AML-193 (cell line): ENCODE measurements at places on chromosomes 3 and 15.

- DNase-seq = no peak
These were observed 108.4 kb downstream of the WNT7A start for GRCh38 chr3:13771496-13771895.

DNA sequence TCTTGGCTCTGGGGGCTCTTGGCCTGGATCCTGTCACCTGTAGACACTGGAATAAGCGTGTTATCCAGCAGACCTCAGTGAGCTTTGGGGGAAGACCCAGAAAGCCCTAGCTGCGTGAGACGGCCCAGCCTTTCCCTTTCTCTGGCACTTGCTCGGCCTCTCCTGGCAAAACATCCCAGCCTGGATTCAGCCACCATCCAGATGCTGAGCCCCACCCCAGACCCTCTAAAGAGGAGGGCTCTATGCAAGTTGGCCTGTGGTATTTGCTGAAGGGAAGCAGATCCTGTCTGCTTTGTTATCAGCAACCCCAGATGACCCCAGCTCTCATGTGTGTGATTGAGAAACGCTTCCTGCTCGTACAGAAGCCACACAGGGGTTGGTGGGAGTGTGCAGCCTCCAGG is 267.2 kb downstream of the FAM43A start:
- no peak for DNase-seq

DNA sequence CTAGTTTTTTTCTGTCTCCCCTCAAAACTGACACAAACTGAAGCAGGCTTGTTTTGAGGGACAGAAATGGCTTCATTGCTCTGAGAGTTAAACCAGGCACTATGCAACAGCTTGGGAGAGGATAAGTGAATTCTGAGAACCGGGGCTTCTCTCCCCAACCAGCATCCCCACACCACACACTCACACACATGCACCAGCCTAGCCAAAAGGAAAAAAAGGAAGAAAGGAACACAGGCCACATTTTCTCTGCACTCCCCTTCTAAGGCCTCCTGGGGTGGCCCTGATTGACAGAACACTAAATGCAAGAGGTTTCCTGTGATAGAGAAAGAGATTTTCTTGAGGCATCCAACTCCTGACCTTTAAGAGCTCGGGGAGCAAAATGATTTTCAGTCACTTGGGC is 177.5 kb downstream of the TLE3 start:
- no peak for DNase-seq

- peak; percentile 98 for DNase-seq
These were observed 104.9 kb downstream of the TPRG1 start for GRCh38 chr3:189276444-189277219.

DNA sequence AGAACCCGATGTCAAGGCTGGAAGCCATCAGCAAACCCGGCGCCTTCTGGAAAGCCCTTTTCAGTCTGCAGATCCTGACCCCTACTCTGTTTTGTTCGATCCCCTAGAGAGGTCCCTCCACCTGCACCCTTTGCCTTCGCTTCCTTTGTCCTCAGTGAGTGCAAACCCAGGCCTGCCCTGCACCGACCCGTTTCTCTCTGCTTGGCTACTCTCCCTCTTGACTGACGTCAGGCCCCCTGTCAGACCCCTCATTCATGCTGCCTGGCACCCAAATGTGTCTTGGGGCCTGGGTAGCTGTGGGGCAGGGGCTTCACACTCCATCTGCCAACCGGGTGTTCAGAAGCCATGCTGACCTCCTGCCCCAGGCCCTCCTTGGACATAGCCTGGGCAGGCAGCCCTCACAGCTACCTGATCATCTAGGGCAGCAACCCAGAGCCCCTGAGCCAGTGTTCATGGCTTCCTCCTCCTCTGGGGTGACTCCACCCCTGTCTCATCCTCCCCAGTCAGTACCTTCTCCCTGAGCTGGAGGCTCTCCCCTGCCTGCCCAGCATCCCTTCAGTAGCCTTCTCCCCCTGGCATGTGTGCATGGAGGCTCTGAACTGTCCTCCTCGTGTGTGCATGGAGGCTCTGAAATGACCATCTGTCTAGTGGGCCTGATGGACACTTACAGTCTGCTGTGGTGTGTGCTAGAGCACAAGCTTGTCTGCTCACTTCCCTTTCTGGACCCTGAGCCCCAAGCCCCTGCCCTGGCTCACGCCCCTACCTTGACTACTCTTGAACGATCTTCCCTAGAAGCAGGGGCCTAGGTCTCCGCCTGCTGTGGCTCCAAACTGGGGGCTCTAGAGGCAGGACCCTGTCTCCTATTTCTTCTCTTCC is 69.4 kb downstream of the EXOG start:
- no peak for DNase-seq

GRCh38 chr15:83088876-83089275 is 18.6 kb upstream of the TM6SF1 start:
- DNase-seq = no peak

GRCh38 chr3:146380046-146380445 is 89.3 kb downstream of the PLSCR2 start:
- DNase-seq = no peak

GRCh38 chr3:86410587-86410986 is 580.4 kb downstream of the VGLL3 start:
- DNase-seq = no peak

DNA sequence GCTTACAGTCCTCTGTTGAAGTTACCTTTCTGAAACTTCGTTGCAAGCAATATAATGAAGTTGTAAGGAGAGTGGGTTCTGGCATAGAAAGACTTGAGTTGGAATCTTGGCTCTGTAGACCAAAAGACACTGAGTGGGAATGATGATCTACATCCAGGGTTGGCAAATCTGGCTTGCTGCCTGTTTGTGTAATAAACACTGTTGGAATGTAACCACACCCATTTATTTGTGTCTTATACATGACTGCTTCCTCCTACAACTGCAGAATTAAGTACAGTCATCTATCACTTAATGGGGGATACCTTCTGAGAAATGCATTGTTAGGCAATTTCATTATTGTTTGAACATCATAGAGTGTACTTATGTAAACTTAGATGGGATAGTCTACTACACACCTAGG is 178.4 kb upstream of the SUCLG2 start:
- DNase-seq = no peak

DNA sequence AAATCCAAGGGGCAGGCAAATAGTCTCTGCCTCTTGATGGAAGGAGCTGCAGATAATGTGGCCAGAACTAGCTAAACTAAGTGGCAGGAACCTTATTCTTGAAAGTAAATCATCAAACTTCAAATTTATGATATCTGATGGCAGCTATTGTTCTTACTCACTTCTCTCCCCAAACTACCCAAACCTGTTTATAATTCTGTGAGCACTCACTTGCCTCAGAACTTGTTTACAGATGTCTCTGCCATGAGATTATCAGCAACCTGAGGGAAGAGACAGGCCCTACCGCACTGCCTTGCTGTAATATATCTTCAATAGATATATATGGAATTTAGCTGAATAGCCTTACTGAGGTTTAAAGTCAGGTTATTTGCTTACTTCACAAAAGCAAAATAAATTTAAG is 2.2 kb upstream of the B3GALNT1 start:
- no peak for DNase-seq

DNA sequence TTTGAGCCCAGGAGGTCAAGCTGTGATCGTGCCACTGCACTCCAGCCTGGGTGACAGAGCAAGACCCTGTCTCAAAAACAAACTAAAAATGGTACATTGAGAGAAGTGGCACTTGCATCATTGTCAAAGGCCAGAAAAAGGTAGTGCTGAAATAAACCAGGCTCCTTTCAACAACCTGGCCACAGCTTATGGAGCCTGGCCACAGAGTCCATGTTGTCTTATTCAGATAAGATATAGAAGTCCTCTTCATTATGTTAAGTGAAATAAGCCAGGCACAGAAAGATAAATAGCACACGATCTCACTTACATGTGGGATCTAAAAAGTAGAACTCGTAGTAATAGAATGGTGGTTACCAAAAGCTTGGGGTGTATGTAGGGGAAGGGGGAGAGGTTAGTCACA is 34.8 kb downstream of the EMC4 start:
- no peak for DNase-seq

GRCh38 chr3:65955792-65956477 is 82.8 kb downstream of the MAGI1 start:
- no peak for DNase-seq

- no peak for DNase-seq
These were observed 249.9 kb upstream of the CTDSPL start for GRCh38 chr3:37611771-37612170.

DNA sequence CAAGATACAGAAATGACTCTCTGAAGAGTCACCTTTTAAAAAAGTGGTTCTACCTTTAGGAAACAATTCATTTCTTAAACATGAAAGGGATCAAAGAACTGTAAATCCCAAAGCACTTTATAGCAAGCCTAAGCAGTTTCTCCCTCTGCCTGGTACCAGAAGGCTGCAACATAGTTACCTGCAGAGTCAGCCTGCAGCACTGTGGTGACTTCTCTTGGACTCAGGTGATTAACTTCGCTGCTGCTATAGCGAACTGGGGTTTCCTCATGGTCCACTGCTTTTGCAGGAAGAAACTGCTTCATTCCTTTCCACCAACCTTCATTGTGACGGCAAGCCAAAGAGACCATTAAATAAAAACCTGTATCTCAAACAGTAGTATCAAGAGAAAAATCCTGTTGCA is 37.3 kb downstream of the ST3GAL6 start:
- no peak for DNase-seq

- DNase-seq = no peak
These were observed 225.4 kb downstream of the CTNNB1 start for GRCh38 chr3:41424543-41425300.

GRCh38 chr3:153744889-153745288 is 376.3 kb upstream of the ARHGEF26 start:
- DNase-seq = no peak

DNA sequence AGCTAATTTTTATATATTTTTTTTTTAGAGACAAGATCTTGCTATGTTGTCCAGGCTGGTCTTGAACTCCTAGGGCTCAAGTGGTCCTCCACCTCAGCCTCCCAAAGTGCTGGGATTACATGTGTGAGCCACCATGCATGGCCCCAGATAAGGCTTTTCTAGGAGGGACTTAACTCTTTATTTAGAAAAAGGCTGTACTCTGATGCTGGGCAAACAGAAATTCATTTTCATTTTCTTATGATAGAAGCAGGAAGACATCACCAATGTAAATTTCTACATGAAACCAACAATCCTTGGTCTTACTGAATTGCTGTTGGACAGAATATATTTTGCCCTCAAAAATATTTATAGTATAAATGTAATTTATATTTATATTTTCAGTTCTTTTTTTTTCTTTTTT is 9.6 kb downstream of the NIPA1 start:
- no peak for DNase-seq

DNA sequence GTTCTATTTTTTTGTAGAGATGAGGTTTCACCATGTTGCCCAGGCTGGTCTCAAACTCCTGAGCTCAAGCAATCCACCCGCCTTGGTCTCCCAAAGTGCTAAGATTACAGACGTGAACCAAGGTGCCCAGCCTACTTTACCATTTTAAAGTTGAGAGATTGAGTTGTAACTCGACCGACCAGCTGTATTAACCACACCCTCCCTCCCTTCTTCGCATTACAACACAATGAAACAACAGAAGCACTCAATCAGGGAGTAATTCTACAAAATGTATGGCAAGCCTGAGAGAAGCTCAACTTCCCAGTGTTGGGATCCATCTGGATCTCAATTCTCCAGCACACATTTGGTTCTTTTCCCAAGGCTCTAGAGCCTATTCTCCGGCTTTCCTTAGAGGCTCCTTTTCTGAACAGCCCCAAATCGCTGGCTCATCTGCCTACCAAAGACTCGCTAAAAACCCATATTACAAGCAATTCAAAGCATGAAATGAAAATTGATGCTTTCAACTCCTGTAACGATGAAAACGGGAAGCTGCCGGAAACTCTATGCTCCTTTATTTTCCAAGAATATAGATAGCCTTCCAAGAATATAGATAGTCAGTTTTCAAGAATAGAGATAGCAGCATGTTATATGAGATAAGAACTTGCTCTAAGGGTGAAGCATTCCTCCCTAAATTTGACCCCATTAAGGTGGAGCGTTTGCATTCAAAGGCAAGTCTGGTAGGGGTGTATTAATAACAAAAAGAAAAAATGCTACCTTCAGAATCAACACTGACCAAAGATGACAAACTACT is 450.9 kb downstream of the MAGI1 start:
- no peak for DNase-seq

DNA sequence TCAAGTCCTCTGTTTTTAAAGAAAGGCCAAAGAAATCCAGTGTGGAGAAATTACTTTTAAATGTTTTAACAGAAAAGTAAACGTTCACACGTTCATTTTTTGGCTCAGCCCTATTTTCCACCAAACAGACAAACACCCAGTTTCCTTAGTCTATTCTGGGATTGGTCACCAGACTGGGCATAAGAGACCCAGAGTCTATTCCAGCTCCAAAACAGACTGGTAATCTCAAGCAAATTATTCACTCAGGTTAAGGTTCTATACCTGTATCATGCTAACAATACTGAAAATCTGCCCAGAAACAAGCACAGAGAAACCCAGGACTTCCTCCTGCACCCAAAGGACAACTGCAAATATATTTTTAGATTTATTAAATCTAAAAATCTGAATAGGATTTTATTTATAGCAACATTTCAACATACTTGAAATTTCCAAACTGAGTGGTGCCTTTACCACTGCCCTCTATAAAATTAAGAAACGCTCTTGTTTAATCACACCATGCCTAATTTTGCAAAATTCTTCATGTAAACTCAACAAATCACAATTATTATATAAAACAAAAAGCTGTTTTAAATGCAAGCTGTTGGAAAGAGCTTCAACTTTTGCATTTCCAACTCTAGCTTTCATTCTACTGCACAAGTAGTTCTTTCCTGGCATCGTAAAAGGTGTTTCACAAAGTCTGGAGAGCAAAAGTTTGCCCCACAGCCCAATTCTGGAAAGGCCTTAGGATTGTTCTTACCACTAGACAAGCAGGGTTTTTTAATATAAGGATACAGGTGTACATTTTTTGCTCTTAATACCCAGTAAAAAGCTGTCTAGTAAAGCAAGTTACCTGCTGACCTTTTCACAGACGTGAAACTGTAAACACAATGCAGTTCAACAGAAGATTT is 18.7 kb downstream of the ZNF148 start:
- DNase-seq = no peak

DNA sequence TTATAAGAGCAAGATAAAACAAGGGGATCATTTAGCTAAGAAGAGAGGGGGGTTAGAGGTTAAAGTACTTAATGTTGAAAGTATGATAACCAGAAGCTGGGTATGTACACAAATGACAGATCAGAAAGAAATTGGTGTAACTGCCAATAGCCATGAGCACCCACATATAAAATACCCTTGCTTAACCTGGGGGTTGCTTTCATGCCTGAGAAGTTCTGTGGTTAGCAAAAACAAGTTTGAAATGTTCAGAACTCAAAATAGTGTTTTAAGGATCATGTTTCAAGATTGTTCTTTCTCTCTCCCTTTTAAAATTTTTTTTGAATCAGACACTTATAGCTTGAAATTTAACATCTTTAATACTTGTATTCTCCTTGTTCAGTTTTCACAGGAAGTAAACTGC is 321.4 kb upstream of the GBE1 start:
- no peak for DNase-seq

DNA sequence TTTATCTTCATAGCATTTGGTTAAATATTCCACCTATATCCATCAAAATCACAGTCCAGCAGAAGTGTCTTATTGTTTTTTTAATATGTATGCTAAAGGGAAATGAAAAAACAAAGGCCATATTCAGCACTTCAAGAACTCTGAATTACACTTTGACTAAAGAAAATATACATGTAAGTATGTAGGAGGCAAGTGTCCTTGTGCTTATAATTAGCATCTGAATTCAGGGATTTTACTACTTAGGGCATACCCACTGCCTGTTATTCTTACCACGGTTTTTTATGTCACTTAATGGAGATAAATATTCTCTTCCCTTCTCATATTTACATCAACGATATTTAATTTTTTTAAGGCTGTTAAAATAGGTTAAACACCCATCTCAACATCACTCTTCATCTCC is 117.3 kb downstream of the TBC1D5 start:
- no peak for DNase-seq

- no peak for DNase-seq
These were observed 195.1 kb upstream of the CBLB start for GRCh38 chr3:106063909-106064308.
